Ovary (tissue), 10 donors: ENCODE measurements at places on chromosomes 6 and 20. TPM values are rescaled to one million over a fixed set of nuclear protein-coding genes. Genes with fewer than 3 reads are reported as not detected.

DNA sequence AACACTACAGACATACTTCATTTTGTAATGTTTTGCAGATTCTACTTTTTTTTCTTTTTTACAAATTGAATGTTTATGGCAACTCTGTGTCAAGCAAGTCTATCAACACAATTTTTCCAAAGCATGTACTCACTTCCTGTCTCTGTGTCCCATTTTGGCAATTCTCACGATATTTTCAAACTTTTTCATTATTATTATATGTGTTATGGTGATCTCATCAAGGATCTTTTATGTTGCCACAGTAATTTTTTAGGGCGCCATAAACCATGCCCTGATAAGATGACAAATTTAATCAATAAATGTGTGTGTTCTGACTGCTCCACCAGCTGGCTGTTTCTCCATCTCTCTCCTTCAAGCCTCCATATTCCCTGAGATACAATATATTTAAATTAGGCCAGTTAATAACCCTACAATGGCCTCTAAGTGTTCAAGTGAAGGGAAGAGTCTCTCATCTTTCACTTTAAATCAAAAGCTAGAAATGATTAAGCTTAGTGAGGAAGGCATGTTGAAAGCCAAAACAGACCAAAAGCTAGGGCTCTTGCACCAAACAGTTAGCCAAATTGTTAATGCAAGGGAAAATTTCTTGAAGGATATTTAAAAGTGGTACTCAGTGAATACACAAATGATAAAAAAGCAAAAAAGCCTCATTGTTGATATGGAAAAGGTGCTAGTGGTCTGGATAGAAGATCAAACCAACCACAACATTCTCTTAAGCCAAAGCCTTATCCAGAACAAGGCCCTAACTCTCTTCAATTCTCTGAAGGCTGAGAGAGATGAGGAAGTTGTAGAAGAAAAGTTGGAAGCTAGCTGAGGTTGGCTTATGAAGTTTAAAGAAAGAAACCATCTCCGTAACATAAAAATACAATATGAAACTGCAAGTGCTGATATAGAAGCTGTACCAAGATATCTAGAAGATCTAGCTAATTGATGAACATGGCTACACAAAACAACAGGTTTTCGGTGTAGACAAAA lies 194.4 kb upstream of the TAB2 start:
- no peaks in the 10 kb centered on the region for H3K4me1 ChIP-seq
- no peaks in the 10 kb centered on the region for H3K27me3 ChIP-seq
- H3K27ac ChIP-seq, result no peak overlapping the region
- H3K36me3 ChIP-seq, result no peaks in the 10 kb centered on the region
- H3K4me3 ChIP-seq, result no peak overlapping the region
- DNase-seq, result no peak

GRCh38 chr6:169868458-169868857 lies 117.0 kb downstream of the ERMARD start:
- no peak overlapping the region for H3K4me3 ChIP-seq
- H3K27me3 ChIP-seq, result no peaks in the 10 kb centered on the region
- no peaks in the 10 kb centered on the region for H3K36me3 ChIP-seq

Gene DSN1
- total RNA-seq, result 6.1 TPM

Gene IMPG1
- total RNA-seq, result not detected

GRCh38 chr6:20876036-20876435 lies 341.8 kb downstream of the CDKAL1 start:
- no peaks in the 10 kb centered on the region for H3K36me3 ChIP-seq
- H3K27ac ChIP-seq, result no peak overlapping the region
- H3K4me1 ChIP-seq, result peaks cover 4% of the 10 kb centered on the region
- DNase-seq, result no peak
- H3K27me3 ChIP-seq, result no peaks in the 10 kb centered on the region

- no peak overlapping the region for H3K27ac ChIP-seq
- no peak for DNase-seq
- peak overlapping the region; percentile 21 for H3K4me3 ChIP-seq
- peaks cover 21% of the 10 kb centered on the region for H3K4me1 ChIP-seq
- no peaks in the 10 kb centered on the region for H3K36me3 ChIP-seq
- peaks cover 3% of the 10 kb centered on the region for H3K27me3 ChIP-seq
Observed at GRCh38 chr6:170295510-170296422, 4.9 kb upstream of the DLL1 start.
